SJCRH30 (cell line): ENCODE measurements at places on chromosomes 11 and 22. TPM values are rescaled to one million over a fixed set of nuclear protein-coding genes. Genes with fewer than 3 reads are reported as not detected.

POLD3 gene
- 25.2 and 28.4 TPM in 2 replicates for total RNA-seq

LSP1 gene
- 15.0 and 15.4 TPM in 2 replicates for total RNA-seq

CHADL gene
- 1.9 and 2.9 TPM in 2 replicates for total RNA-seq

DNA sequence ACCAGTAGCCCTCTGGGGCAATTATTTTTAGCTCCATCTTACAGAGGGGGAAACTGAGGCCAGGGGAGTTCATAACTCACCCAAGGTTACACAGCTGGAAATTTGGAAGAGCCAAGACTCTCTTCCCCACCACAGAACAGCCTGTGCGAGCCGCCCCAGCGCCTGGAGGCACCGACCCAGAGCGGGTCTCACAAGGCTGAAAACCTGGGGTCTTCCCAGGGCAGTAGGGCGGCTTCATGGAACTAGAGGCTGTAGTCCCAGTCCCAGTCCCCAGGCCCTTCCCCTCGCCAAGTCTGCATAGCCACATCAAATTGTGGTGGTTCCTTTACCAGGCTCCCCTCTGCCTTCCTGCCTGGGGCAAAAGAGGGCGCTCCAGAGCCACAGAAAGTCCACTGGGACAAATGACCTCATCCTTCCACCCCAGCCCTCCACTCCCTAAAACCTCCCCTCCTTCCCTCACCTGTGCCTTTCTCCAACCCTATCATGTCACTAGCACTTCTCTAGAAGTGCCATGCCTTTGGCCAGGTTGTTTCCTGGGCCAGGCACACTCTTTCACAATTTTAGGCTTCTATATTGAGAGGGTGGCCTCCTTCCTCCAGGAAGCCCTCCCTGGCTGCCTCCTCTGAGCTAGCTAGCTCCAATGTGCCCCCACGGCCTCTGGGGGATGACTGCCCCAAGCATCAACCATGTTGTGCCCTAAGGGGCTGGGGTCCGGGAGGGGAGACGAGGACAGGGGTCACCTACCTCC is 15.2 kb upstream of the CDC42EP1 start:
- H3K36me3 ChIP-seq, result no peaks in the 10 kb centered on the region
- DNase-seq, result peak; percentile 79
- H3K27ac ChIP-seq, result peak overlapping the region; percentile 71; the same call in 1 of the 2 replicates
- H3K4me1 ChIP-seq, result peaks cover 50% of the 10 kb centered on the region

- H3K4me3 ChIP-seq, result no peak overlapping the region
- no peak for DNase-seq
- peaks cover 17% of the 10 kb centered on the region for H3K36me3 ChIP-seq
- no peak overlapping the region for H3K27ac ChIP-seq
- peaks cover 6% of the 10 kb centered on the region; the same call in 1 of the 2 replicates for H3K4me1 ChIP-seq
- no peaks in the 10 kb centered on the region for H3K27me3 ChIP-seq
Observed at GRCh38 chr22:35834061-35834460, 116.4 kb downstream of the APOL5 start.

DNA sequence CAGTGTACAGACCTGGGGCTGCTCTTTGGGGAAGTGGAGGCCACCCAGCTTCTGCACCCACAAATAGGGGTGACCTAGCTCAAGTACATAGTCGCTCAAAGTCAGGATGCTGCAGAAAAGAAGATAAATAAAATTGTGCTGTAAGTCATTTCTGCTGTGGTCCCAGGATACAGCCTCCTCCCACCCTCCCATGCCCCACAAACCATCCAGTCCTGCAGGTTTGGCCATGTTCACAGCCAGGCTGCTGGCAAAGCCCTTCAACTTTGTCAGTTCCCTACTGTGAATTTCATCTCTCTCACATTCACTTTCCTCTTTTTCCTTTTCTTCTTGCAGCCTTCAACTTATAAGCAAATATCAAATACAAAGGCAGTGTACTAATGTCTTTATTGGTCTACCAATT is 33.6 kb downstream of the THOC5 start:
- no peak for DNase-seq
- no peak overlapping the region for H3K4me3 ChIP-seq
- no peak overlapping the region for H3K27ac ChIP-seq
- no peaks in the 10 kb centered on the region for H3K27me3 ChIP-seq
- H3K4me1 ChIP-seq, result no peaks in the 10 kb centered on the region

- peak overlapping the region; percentile 68 for H3K27ac ChIP-seq
- peak overlapping the region; percentile 71 for H3K4me3 ChIP-seq
- peaks cover 8% of the 10 kb centered on the region; the same call in 1 of the 2 replicates for H3K4me1 ChIP-seq
- peak; percentile 43 for DNase-seq
- H3K27me3 ChIP-seq, result no peaks in the 10 kb centered on the region
Observed at GRCh38 chr22:28882545-28882877, 861 bp upstream of the ZNRF3 start.

DNA sequence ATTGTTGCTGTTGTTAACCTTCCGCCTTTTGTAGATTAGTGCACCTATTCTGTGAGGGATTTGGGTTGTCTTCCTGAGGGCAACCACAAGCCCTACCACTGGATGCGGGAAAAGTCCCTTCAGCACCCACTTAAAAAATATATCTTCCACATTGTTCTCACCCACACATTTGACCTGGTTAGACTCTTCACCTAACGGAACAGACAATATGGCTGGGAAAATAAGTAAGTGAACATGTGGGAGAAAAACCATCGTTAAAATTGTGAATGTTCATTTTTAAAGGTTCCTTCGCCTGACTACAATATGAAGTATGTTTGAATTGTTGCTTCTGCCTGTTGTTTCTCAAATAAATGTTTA is 72.0 kb upstream of the MPEG1 start:
- H3K27me3 ChIP-seq, result no peaks in the 10 kb centered on the region
- no peak overlapping the region for H3K27ac ChIP-seq
- H3K4me3 ChIP-seq, result no peak overlapping the region
- DNase-seq, result no peak
- H3K4me1 ChIP-seq, result no peaks in the 10 kb centered on the region

DNA sequence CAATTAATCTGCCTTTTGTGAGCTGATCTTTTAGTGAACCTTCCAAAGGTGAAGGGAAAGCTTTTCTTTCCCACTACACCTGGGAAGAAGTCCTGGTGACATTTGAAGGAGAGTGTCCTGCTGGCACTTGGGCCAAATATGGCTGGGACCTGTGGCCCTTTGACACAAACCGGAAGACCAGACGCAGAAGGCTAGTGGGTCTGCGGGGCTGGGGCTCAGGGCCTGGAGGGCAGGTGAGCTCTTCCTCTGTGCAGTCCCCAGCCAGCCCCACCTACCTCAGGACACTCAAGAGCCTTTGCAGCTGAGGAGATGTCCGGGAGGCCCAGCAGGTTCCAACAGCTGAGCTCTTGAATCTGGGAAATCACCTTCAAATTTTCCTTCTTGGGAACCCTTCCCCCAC is 138.0 kb upstream of the THY1 start:
- no peak overlapping the region for H3K4me3 ChIP-seq
- no peak for DNase-seq
- H3K27ac ChIP-seq, result no peak overlapping the region
- no peaks in the 10 kb centered on the region for H3K36me3 ChIP-seq
- no peaks in the 10 kb centered on the region for H3K4me1 ChIP-seq
- no peaks in the 10 kb centered on the region for H3K27me3 ChIP-seq

DNA sequence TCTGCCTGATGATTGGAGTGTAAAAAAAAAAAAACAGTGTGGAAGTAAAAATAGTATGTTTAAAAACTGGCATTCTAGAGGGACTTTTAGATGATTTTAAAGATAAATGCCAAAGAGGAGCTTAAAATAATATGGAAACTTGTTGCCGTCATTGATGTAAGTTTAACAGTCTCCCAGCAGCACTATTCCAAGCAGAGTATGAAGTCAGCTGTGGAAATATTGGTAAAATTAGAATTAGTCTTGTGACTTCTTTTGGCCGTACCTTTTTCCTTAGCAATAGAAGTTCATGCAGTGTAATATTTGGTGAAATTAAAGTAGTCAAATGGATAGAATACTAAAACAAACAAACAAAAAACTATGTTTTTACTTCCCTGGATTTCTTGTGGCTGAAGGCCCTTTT is 134.9 kb downstream of the METTL15 start:
- H3K4me1 ChIP-seq, result no peaks in the 10 kb centered on the region
- H3K4me3 ChIP-seq, result no peak overlapping the region
- no peaks in the 10 kb centered on the region for H3K36me3 ChIP-seq
- DNase-seq, result no peak

GRCh38 chr11:72730737-72731136 is 21.5 kb downstream of the ARAP1 start:
- no peaks in the 10 kb centered on the region for H3K27me3 ChIP-seq
- no peak for DNase-seq
- no peaks in the 10 kb centered on the region; the same call in 1 of the 2 replicates for H3K4me1 ChIP-seq
- no peak overlapping the region for H3K4me3 ChIP-seq

- peak; percentile 58 for DNase-seq
- H3K27me3 ChIP-seq, result no peaks in the 10 kb centered on the region
- H3K4me3 ChIP-seq, result no peak overlapping the region
- no peak overlapping the region for H3K27ac ChIP-seq
- H3K4me1 ChIP-seq, result peaks cover 30% of the 10 kb centered on the region
Observed at GRCh38 chr22:32576553-32577253, 102.1 kb downstream of the FBXO7 start.

GRCh38 chr11:11814614-11815452 is 26.9 kb upstream of the USP47 start:
- no peaks in the 10 kb centered on the region for H3K27me3 ChIP-seq
- H3K4me3 ChIP-seq, result no peak overlapping the region
- no peaks in the 10 kb centered on the region for H3K36me3 ChIP-seq
- DNase-seq, result peak; percentile 49
- no peak overlapping the region; the same call in 1 of the 2 replicates for H3K27ac ChIP-seq

- H3K36me3 ChIP-seq, result peaks cover 66% of the 10 kb centered on the region
- H3K27me3 ChIP-seq, result no peaks in the 10 kb centered on the region; the same call in 1 of the 2 replicates
- H3K4me3 ChIP-seq, result no peak overlapping the region
- no peak for DNase-seq
Observed at GRCh38 chr22:46082633-46083032, 67.7 kb upstream of the PPARA start.
